ENCODE measurements at places on chromosomes 13 and 19.
A peak's percentile ranks its signal among the peaks of the same experiment; 100 is the strongest.

DNA sequence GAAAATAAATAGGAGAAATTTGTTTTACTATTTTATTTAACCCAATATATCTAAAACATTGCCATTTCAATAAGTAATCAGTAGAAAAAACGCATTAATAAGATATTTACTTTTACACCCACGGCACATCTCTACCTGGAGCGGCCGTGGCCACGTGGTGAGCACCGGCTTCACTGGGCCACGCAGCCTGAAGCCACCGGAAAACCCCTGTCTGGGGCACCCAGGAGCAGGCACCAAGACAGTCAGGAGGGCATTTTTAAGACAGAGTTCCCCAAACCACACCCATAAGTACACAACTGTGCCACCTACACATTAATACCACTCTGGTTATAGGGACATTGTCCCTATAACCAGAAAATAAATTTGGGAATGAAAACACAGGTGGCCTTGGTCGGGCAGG is 80.9 kb downstream of the SPACA7 start:
- DNase-seq = no peak

GRCh38 chr19:11560404-11561051 is 1.5 kb upstream of the ELOF1 start:
- peak; percentile 44 for DNase-seq

DNA sequence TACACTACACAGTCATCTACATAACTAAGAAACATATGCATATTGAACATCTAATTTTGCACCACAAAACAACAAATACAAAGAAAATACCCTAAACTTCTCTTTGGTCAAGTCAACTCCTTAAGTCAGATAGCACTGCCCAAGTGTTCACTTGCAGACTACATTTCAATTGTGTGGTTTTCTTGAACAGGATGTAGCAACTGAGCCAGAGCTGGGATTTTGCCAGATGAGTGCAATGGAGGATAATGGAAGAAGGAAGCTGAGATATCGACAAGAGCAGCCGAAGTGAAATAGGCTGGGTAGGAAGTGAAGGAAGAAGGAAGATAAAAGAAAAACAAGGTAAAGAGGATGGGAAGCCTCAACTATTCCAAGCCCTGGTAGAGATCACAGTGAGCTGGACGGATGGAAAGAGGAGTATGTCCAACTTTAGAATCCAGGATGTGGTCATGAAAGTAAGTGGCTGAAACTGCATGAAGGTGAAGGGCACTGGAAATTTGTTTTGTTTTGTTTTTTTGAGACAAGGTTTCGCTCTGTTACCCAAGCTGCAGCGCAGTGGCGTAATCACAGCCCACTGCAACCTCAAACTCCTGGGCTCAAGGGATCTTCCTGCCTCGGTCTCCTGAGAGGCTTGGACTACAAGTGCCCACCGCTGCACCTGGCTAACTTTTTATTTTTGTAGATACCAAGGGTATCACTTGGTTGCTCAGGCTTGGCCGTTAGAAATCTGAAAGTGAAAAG is 15.0 kb downstream of the NUFIP1 start:
- no peak for DNase-seq

DNA sequence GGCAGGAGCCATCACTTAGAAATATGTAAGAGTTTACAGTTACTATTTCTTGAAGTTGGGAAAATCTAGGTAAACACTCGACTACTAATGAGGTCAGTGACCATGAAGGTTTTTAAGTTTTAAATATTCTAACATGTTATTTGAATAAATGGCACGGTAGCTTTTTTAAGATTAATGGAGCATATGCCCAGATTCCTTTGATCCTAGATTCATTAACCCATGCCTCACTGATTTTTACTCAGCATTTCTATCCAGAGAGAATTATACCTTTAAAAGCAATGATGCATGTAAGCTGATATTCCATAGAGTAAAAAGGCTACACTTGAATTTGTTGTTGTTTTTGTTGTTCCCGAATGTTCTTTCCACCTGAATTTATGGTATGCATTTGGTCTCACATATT is 541.4 kb downstream of the DACH1 start:
- no peak for DNase-seq

DNA sequence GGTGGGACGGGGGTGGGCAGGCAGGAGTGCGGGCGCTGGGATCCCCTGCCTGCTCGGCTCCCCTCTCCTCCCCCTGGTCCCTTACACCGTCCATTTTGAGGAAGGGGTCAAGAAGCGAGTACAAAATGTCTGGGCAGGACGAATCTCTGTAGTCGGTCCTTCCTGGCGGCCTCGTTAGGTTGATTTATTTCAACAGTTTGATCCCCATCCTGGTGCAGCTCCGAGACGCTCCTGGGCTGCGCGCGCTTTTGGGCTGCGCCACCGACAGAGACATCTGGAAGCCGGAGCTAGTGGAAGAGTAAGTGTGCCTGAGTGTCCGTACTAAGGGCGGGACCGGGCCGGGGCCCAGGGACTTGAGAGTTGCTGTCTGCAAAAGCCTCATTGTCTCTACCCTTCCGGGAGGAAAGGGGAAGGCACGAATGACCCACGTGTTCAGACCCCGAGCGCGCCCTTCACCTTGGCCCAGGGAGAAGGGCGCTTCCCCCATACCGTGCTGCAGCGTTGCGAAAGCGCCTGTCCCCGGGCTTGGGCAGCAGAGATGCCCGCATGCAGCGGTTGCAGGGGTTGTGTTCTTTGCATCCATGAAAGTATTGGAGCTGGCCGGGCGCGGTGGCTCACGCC is 1.8 kb downstream of the ZNF114 start:
- no peak for DNase-seq
